ENCODE measurements at places on chromosomes 11 and 22.

GRCh38 chr11:62013537-62014476, 46.4 kb upstream of the FTH1 start:
- DNase-seq: peak; percentile 91

DNA sequence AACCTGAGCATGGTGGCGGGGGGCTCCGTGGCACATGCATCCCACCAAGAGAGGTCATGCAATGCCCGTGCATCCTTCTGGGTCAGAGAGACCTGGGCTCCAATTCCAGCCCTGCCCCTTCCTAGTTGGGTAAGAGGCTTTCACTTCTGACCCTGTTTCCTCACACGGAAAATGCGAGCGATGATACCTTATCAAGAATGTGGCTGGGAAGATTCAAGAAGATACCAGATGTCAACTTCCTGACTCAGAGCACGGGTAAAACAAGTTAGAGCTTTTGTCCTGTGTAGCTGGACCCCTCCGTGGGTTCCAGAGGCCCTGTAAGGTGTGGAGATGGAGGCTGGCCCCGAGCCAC, 8.7 kb upstream of the DGKZ start:
- DNase-seq: no peak

GRCh38 chr11:129117595-129118350, 74.4 kb downstream of the ARHGAP32 start:
- DNase-seq: peak; percentile 35

- no peak for DNase-seq
These were observed 5.9 kb downstream of the CHKA start for GRCh38 chr11:68115285-68115684.

GRCh38 chr11:132933703-132934102, 598.6 kb downstream of the OPCML start:
- no peak for DNase-seq

- DNase-seq: no peak
These were observed 38.4 kb downstream of the GRK3 start for GRCh38 chr22:25602916-25603315.
